SW480 (cell line): ENCODE measurements at places on chromosomes 4 and X.

- no peak for DNase-seq
These were observed 50.7 kb downstream of the SCD5 start for GRCh38 chr4:82747686-82748575.

GRCh38 chr4:79831119-79831528 lies 241.9 kb downstream of the ANTXR2 start:
- DNase-seq: no peak

DNA sequence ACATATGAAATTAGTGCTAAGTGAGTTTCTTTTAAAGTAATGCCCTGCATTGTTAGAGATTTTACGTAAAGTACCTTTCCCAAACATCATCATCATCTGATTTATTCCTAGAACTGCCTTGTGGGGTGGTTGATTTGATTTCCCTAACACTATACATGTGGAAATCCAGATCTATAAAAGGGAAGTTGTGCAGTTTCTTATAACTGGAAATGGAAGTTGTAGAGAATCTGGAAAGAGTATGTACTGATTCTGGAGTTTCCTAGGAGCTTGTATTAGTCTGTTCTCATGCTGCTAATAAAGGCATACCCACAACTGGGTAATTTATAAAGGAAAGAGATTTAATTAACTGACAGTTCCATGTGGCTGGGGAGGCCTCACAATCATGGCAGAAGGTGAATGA lies 47.9 kb downstream of the BMP2K start:
- DNase-seq: no peak

DNA sequence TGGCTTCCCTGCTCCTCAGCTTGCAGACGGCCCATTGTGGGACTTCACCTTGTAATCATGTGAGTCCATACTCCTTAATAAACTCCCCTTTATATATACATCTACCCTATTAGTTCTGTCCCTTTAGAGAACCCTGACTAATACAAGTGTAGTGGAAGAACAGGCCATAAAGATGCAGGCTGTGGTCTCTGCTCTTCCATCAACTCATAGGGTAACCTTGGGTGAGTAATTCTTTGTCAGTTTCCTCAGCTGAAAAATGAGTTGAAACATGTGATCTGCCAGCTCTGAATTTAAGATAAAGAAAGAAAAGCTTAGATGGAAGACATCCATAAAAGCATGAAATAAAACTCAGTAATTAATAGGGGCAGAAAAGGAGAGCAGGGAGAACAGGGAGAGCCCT lies 103.6 kb downstream of the ENOX2 start:
- no peak for DNase-seq

GRCh38 chr4:184978211-184978610 lies 40.1 kb upstream of the HELT start:
- DNase-seq: no peak

GRCh38 chr4:55395529-55396307 lies at the start of gene TMEM165:
Gene TMEM165 (plus strand): TSS chr4:55395957. CDS start chr4:55396190, 233 bp downstream.
- peak; percentile 83 for DNase-seq

GRCh38 chrX:22173966-22174365 lies 98.7 kb upstream of the CBLL2 start:
- no peak for DNase-seq

DNA sequence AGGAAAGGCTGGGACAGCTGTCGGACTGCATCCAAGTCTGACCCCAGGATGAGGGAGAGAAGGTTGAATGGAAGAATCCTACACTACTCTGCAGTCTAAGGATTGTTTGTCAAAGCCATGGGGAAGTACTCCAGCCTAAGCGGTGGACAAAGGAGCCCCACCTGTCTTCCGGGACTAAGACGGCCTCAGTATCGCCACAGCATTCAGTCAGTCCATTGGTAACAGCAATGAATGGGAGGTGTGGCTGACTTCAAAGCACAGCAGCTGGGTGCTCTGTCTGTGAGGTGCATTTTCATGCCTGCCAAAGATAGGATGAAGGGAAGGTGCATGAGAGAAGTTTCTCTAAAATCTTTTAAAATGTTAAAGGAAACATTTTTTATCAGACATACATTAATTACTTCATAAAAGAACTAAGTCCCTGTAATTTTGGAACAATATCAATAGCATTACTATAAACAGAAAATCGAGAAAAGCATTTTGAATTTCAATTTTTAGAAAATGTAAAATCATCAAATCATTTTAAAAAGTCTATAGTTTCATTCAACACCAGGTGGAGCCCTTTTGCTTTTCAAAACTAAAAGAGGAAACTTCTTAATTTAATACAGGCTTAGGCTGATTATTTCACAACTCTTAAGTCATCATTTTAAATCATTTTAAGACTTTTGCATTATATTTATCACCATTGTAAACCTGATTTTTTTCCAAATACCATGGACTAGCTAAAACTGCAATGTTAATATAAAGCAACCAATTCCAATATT lies 27.6 kb upstream of the INTU start:
- peak; percentile 71 for DNase-seq

DNA sequence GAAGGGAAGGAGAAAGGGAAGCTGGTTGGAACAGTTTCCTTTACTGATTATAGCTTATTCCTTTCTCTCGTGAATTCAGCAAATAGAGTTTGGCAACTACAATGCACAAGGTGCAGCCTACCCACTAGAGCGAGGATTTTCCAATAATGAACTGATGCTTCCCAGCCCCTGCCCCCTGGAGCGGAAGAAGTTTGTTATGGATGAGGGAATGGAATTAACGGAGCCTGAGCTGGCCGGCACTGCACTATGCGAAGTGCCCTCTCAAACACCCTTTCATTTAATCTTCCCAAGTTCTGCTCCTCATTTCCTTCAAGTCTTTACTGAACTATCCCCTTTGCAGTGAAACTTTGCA lies 42.5 kb upstream of the CBR4 start:
- DNase-seq: no peak

DNA sequence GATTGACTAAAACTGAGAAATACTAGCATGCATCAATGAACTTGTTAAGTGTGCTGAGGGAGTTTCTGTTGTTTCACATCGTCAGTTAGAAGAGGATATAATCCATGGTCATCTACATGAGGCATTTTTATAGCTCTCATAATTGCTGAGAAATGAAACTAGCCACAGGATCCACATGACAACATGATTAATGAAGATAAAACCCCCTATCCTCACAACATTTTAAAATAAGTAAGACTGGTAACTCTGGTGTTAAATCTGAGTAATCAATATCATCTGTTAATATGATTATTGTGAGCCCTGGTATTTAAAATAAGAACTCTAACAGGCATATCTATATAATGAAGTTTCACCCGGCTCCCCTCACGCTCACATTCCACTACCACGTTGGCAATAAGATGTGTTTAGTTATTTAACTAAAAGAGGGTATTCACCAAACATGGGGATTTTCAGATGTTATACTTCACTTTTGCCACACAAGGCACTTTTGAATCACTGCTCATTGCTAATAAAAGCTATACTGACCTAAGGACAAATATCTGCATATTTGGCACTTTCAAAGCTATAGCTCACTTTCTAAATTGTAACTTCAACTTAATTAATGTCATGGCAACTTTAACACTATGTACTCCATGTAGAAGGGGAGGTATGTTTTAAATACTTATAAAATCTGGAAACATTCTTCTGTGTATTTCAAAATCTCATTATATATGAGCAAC lies 6.7 kb downstream of the UNC5C start:
- no peak for DNase-seq

GRCh38 chr4:70676554-70677090 lies 10.3 kb upstream of the JCHAIN start:
- DNase-seq: no peak

GRCh38 chr4:140861359-140862176 lies 105.4 kb upstream of the TBC1D9 start:
- DNase-seq: peak; percentile 60

GRCh38 chr4:74618659-74619058 lies 173.7 kb downstream of the AREG start:
- DNase-seq: no peak

- DNase-seq: no peak
These were observed 126.3 kb downstream of the PRSS12 start for GRCh38 chr4:118226311-118227010.

DNA sequence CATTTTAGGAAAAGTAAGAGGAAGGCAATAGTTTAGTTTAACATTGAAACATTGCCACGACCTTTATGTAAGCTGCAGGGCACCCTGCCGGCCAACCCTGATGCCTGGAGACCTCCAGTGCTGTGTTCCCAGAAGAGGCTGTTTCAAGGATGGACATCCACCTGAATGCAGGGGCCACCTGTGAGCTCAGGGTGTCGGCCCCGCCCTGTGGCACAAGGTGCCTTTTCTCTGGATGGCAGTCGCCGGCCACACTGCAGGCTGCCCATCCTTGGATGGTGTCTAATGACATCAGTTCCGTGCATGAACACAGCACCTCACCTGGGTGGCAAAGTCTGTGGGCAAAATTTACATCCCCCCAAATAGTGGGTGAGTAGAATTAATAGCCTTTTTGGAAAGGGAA lies 180.0 kb downstream of the AFAP1 start:
- DNase-seq: no peak
